ENCODE measurements at places on chromosomes 1 and 21. TPM values are rescaled to one million over a fixed set of nuclear protein-coding genes. Genes with fewer than 3 reads are reported as not detected.

DNA sequence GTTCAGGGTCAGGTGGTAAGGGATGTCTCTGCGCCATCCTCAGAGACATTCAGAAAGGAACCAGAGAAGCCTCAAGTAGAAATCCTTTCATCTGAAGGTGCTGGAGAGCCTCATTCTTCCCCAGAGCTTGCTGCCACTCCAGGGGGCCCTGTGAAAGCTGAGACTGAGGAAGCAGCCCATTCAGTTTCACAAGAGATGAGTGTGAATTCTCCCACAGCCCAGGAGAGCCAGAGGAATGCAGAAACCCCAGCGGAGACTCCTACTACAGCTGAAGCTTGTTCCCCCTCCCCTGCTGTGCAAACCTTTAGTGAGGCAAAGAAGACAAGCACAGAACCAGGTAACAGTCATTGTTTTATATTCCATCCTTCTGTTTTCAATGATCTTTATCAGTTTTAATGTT, 38.7 kb downstream of the ZBTB40 start:
- no peak overlapping the region for H3K27ac ChIP-seq
- peaks cover 47% of the 10 kb centered on the region for H3K36me3 ChIP-seq
- H3K27me3 ChIP-seq = no peaks in the 10 kb centered on the region
- DNase-seq = no peak

DNA sequence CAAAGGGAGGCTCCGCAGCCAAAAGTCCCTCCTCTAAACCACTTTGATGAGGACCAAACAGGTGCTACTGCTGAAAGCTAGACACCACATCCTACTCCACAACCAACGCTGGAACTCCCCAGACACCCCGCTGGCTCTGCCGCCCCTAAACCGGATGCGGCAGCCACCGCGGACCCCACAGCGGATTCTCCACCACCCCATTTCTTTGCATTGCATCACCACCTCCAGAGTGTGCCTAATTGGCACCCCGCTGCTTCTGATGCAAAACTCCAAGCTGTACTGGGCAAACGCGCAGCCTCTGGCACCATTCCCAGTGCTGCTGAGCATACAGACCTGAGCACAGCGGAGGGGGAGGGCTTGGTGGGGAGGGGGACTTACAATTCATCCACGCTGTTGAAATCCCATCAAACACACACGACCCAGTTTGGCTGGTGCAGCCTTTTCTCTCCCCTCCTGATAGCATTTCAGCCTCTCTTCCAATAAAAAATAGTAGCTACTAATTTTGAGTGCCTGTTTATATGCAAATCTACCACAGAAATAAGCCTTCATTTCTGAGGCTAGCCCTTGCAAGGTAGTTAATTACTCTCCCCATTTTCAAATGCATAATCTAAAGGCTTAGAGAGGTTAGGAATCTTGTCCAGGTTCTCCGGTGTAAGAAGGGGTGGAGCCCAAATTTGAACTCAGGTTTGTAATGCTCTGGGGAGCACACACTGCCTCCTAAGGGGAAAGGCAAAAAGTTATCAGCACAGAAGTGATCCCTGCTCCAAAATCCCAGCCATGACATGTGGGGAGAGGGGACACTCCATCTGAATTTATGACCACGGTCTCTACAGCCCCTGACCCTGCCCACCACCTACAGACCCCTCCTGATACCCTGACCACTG, 12.2 kb upstream of the RGS16 start:
- peaks cover 47% of the 10 kb centered on the region for H3K4me1 ChIP-seq
- peaks cover 9% of the 10 kb centered on the region for H3K27me3 ChIP-seq
- H3K36me3 ChIP-seq = peaks cover 2% of the 10 kb centered on the region

DNA sequence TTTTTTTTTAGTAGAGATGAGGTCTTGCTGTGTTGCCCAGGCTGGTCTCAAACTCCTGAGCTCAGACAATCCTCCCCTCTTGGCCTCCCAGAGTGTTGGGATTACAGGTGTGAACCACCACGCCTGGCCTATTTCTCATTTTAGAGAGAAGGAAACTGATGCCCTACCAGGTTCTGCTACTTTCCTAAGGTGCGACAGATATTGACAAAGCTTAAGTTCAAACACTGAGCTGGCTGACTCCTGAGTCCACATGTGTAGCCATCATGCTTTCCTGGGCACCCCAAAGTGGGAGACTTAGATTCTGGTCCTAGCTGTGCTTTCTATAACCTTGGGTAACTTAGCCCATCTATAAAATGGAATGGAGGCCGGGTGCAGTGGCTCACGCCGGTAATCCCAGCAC, 5.1 kb upstream of the TMEM222 start:
- no peaks in the 10 kb centered on the region for H3K36me3 ChIP-seq
- H3K4me1 ChIP-seq = peaks cover 8% of the 10 kb centered on the region
- no peak overlapping the region for H3K4me3 ChIP-seq
- H3K27me3 ChIP-seq = no peaks in the 10 kb centered on the region

DNA sequence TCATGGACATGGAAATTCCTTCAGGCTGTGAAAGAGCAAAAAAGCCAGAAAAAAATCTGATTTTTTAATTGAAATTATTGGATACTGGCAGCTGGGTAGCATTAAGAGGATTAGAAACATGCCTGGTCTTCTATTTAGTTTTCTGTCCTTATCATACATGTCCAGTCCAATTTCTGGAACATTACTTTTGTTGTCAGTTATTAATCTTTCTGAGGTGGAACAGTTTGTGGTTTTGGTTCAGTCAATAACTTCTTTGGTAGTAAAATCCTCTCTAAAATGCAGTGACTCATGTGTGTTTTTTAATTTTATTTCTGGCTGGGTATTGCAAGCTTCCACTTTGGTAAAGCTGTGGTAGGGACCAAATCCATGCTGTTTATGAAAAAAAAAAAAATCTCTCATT, 687.0 kb upstream of the ADGRL2 start:
- no peaks in the 10 kb centered on the region for H3K27me3 ChIP-seq
- H3K27ac ChIP-seq = no peak overlapping the region
- no peak for DNase-seq
- H3K4me1 ChIP-seq = no peaks in the 10 kb centered on the region

DNA sequence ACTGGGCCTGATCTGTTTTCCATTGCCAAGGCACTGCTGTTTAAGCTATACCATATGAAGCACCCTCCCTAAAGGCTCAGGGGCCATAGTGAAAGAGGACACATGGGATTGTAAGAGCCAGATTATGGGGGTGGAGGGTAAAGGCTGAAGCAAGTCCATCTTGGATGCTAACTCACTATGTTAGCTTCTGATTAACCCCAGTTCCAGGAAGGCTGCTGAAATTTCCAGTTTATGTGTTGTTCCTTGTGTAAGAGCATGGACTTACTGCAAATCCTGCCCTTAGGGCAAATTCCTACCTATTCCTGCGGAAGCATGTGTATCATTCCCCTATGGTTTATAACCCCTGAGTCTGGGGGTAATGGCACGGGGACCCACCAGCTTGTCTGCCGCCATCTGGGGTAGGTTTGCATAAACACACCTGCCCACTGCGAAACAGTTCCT, 91.8 kb upstream of the SERBP1 start:
- H3K36me3 ChIP-seq = no peaks in the 10 kb centered on the region
- no peak overlapping the region for H3K4me3 ChIP-seq
- DNase-seq = no peak
- peaks cover 5% of the 10 kb centered on the region for H3K27me3 ChIP-seq
- no peak overlapping the region for H3K27ac ChIP-seq

DNA sequence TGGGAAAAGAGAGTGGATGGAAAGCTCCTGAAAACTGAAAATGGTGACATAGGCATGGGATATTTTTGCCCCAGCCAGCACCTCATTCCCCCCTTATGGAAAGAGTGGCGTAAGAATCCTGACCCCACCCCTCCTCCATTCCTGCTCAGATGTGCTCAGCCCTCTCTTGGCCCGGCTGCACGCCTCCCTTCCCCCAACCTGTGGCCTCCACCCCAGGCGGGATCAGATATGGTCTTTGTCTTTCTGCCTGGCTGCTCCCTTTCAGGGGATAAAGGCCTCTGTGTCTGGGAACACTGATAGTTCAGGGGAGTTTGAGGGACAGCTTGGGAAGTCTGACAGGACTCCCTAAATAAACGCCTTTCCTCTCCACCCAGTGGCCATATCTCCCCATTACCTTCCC, 49.8 kb downstream of the KIRREL1 start:
- no peaks in the 10 kb centered on the region for H3K36me3 ChIP-seq
- H3K4me3 ChIP-seq = no peak overlapping the region
- H3K27ac ChIP-seq = no peak overlapping the region
- H3K4me1 ChIP-seq = no peaks in the 10 kb centered on the region
- DNase-seq = no peak
- H3K27me3 ChIP-seq = peaks cover 17% of the 10 kb centered on the region

- H3K4me3 ChIP-seq = no peak overlapping the region
- H3K27me3 ChIP-seq = no peaks in the 10 kb centered on the region
- no peaks in the 10 kb centered on the region for H3K36me3 ChIP-seq
- peak overlapping the region; percentile 47 for H3K27ac ChIP-seq
- no peak for DNase-seq
Observed at GRCh38 chr1:66300280-66300971, 233.5 kb upstream of the SGIP1 start.

GRCh38 chr21:38330666-38331065, 73.9 kb downstream of the KCNJ15 start:
- no peak for DNase-seq
- no peak overlapping the region for H3K27ac ChIP-seq
- no peaks in the 10 kb centered on the region for H3K36me3 ChIP-seq
- no peaks in the 10 kb centered on the region for H3K27me3 ChIP-seq

GRCh38 chr1:32782086-32782485, 35.1 kb downstream of the YARS1 start:
- peaks cover 87% of the 10 kb centered on the region for H3K36me3 ChIP-seq
- H3K27ac ChIP-seq = peak overlapping the region; percentile 46
- no peak for DNase-seq
- H3K27me3 ChIP-seq = no peaks in the 10 kb centered on the region

- no peaks in the 10 kb centered on the region for H3K4me1 ChIP-seq
- no peak overlapping the region for H3K4me3 ChIP-seq
- H3K27ac ChIP-seq = no peak overlapping the region
- no peak for DNase-seq
- H3K36me3 ChIP-seq = no peaks in the 10 kb centered on the region
- H3K27me3 ChIP-seq = no peaks in the 10 kb centered on the region
Observed at GRCh38 chr1:38917337-38917736, 24.3 kb downstream of the RHBDL2 start.

DNA sequence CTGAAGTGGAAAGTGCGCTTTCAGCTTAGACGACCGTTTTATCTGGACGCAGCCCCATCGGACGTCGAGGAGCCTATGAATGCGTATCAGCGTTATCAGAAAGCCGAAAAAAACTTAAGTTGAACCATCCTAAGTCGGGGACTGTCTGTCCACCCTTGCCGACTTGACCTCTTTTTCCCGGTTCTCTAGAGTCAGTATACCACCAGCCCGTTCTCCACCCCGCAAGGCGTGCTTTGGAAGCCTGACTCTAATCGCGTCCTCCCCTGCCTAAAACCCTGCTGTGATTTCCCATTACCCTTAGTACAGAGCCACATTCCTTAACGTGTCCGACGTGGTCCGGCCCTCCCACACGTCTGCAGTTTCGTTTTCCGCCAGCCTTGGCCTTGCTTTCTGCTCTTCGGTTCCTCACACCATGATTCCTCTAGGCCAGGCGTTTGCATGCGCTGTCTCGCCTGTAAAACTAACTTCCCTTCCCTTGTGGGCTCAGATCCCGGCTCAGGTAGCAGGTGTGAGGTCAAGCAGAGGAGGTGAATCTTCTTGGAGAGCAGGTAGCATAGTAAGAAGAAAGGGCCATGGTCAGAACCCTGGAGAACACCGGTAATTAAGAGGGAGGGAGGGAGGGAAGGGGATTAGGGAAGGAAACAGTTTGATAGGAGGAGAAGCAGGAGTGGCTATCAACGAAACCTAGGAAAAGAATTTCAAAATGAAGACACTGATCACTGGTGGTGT, 865 bp downstream of the ADPRS start:
- peak overlapping the region; percentile 88 for H3K27ac ChIP-seq
- peaks cover 32% of the 10 kb centered on the region for H3K36me3 ChIP-seq
- peaks cover 17% of the 10 kb centered on the region for H3K4me1 ChIP-seq
- DNase-seq = no peak
- peak overlapping the region; percentile 89 for H3K4me3 ChIP-seq
- peaks cover 16% of the 10 kb centered on the region for H3K27me3 ChIP-seq

DNA sequence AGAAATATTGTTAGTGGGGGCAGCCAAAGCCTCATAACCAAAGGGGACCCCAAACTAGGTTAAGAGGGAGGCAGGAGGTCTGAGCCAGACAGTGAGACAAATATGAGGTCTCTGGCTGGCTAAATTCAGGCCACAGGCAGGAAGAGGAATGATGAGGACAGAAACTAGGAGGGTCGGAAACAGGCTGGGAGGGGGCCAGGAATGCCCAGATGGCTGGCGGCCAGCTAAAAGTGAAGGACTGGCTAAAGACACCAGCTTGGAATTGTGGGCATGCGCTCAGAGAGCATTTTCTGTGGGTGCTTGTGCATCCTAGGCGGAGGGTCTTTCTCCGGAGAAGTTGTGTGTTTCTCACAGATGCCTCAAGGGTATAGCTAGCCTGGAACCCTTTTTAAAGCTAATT, 77.0 kb downstream of the PGM1 start:
- no peaks in the 10 kb centered on the region for H3K4me1 ChIP-seq
- no peak for DNase-seq
- no peak overlapping the region for H3K4me3 ChIP-seq
- no peak overlapping the region for H3K27ac ChIP-seq
- no peaks in the 10 kb centered on the region for H3K27me3 ChIP-seq

DNA sequence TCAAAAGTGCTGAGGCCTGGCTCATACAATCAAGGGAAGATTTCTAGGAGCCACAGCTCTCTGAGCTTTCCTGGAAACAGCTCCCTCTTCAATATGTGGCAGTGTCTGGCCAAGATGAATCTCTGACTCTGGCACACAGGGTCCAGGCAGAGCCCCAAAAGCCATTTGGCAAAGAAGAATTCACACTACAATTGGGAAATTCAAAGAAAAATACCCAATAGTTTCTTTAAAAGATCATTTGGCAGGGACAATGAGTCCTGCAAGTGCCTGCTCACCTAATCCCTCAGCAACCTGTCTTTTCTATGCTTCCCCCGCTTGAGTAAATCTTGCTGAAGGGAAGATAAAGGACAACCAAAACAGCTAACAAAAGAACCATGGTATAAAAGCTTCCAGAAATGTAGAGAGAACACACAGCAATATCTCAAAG, 124.6 kb downstream of the TGFBR3 start:
- H3K4me3 ChIP-seq = no peak overlapping the region
- no peak overlapping the region for H3K27ac ChIP-seq
- no peaks in the 10 kb centered on the region for H3K36me3 ChIP-seq
- no peaks in the 10 kb centered on the region for H3K27me3 ChIP-seq

- H3K4me1 ChIP-seq = peaks cover 4% of the 10 kb centered on the region
- H3K4me3 ChIP-seq = no peak overlapping the region
- DNase-seq = no peak
- no peak overlapping the region for H3K27ac ChIP-seq
Observed at GRCh38 chr1:52748119-52748518, 21.9 kb downstream of the ZYG11B start.

DNA sequence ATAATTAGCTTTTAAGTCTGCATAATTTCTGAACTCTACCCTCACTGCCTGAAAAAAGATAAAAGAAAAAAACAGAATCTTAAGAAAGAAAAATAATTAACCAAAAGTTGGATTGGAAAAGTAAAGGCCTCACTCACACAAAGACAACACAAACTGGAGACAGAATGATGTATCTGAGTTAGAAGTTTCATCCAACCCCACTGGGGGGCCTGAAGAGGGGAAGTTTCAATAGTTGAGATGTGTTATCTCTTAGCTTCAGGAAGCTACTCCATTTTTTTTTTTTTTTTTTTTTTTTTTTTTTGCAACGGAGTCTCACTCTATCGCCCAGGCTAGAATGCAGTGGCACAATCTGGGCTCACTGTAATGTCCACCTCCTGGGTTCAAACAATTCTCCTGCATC, 19.9 kb downstream of the SYDE2 start:
- peaks cover 2% of the 10 kb centered on the region for H3K27me3 ChIP-seq
- H3K4me3 ChIP-seq = no peak overlapping the region
- DNase-seq = no peak
- H3K4me1 ChIP-seq = no peaks in the 10 kb centered on the region
- H3K36me3 ChIP-seq = no peaks in the 10 kb centered on the region

Gene PCAT6
- total RNA-seq = 0.83 TPM

Gene GADD45A
- 8.3 TPM for total RNA-seq

Gene PADI2
- 9.9 TPM for total RNA-seq

Gene NTPCR
- total RNA-seq = 17.8 TPM
